ENCODE measurements at places on chromosomes 1 and 21.

GRCh38 chr1:149963358-149963757 is 26.7 kb upstream of the MTMR11 start:
- DNase-seq, result peak; percentile 76

DNA sequence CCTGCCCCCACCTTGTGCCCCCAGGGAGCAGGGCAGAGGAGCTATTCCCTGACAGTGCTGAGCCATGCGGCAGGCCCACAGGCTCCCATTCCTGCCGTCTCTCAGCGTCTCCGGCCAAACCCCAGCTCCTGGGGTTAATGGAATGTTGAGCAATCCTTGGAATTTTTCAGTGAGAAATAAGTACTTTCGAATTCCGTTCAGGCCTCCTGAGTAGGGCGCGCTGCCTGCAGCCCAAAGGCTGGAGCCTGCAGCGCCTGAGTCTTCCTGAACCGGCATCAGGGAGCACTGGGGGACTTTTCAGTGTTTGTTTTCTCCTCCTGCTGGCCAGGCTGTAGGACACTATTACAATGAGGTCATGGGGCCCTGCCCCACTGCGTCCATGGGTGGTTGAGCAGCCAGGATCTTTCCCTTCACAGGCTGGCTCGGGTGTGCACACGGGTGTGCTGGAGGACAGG is 33.3 kb upstream of the CSF1 start:
- DNase-seq, result peak; percentile 90

GRCh38 chr1:226763905-226764264 is 24.8 kb upstream of the ITPKB start:
- DNase-seq, result peak; percentile 89

- peak; percentile 21 for DNase-seq
These were observed at the start of gene GREM2 for GRCh38 chr1:240611619-240612480. TSS of gene GREM2 (minus strand) at chr1:240612155. CDS start at chr1:240493475, 118,680 bp downstream.

GRCh38 chr21:36247316-36248010 is 72.5 kb upstream of the MORC3 start:
- DNase-seq, result no peak

GRCh38 chr1:222996310-222996975 is 146.6 kb downstream of the TLR5 start:
- DNase-seq, result no peak

GRCh38 chr1:171379846-171380245 is 65.9 kb downstream of the FMO4 start:
- no peak for DNase-seq

DNA sequence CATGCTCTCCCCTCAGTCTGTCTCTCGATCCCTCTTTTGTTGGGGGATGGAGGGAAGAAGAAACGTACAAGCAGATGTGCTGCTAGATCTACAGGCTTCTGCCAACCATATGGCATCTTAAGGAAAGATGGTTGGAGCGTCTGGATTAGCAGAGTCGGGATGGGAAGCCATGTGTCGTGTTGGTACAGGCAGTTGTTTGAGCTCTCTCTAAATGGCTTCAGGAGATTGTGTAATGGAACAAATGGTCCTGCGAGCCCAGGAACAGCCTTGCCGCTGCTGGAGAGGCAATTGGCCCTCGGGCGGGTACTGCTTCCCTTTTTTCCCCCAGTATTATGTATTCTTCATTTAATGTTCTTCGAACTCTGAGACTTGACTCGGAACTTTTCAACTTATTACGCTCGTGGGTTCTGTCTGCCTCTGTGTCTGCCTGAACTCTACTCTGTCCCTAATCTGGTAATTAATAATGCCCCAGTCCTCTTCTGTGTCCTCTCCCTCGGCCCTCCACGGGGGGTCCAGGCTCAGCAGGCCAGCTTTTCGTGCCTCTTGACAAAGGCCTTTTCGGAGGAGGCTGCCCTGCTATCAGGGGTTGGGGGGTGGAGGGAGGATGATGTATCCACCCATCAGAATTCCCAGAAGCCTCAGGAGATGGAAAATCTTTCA is 215.3 kb downstream of the SDCCAG8 start:
- DNase-seq, result no peak

GRCh38 chr21:21111309-21111920 is 113.2 kb downstream of the NCAM2 start:
- DNase-seq, result no peak

GRCh38 chr1:183652107-183652506 is 1.0 kb downstream of the APOBEC4 start:
- DNase-seq, result no peak

DNA sequence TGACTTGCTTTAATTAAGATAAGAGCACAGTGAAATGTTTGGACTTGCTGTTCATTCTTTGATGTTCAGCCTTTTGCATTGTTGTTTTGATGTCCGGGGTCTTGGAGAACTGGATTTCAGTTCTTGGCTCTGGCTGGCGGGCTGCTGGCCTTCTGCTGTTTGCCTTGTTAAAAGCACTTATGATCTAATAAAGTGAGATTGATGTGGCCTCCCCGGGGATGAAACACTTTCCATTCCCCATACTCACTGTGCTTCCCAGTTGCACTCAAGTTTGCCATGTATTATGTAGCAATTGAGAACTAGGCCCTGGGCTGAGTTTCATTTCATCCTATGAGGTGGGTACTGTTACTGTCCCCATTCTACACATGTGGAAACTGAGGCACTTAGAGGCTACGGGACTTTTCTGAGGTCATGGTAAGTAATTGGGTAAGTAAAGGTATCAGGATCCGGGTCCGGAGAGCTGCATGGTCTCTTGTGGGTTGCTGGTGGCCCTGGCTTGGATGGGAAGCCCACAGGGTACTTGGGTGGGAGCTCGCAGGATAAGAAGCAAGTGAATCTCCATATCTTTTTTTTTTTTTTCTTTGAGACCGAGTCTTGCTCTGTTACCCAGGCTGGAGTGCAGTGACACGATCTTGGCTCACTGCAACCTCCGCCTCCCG is 127.7 kb upstream of the ZBTB40 start:
- no peak for DNase-seq

GRCh38 chr1:40664791-40665190 is 691 bp downstream of the RIMS3 start:
- DNase-seq, result no peak

- DNase-seq, result no peak
These were observed 187.7 kb downstream of the KAZN start for GRCh38 chr1:14786109-14786675.

DNA sequence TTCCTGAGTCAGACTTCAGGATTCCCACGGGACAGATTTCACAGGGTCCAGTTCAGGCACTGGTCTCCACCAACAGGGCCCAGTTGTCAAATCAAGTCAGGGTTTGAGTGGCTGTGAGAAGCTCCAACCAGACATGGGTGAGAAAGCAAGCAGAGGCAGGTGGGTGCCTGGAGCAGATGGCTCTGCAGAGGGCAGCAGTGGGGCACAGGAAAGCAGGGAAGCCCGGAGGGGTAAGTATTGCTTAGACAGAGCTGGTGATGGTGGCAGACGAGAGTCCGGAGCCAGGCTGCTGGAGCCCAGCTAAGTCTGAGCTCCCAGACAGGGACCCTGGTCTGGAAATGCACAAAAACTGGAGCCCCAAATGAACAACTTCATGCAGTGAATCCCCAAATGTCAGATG is 40.4 kb downstream of the RIMS3 start:
- no peak for DNase-seq

DNA sequence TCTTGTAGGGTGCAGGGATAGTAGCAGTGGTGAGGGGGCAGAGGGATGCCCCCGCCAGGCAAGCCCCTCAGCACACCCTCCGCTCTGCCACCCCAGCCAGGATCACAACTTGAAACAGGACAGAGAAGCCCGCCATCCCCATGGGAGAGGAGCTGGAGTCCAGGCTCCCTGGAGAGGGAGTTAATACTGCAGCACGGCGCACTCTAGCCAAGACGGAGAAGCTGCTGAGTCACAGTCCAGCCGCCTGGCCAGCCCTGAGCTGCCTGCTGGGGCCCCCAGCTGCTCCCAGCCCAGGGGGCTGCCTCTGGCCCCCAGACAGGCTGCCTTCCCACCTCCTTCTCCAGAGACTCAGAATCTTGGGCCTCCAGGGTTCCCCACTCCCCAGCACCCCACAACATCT is 87.2 kb downstream of the SYT2 start:
- DNase-seq, result peak; percentile 14

- no peak for DNase-seq
These were observed 44.8 kb downstream of the CLIC6 start for GRCh38 chr21:34713621-34714020.

DNA sequence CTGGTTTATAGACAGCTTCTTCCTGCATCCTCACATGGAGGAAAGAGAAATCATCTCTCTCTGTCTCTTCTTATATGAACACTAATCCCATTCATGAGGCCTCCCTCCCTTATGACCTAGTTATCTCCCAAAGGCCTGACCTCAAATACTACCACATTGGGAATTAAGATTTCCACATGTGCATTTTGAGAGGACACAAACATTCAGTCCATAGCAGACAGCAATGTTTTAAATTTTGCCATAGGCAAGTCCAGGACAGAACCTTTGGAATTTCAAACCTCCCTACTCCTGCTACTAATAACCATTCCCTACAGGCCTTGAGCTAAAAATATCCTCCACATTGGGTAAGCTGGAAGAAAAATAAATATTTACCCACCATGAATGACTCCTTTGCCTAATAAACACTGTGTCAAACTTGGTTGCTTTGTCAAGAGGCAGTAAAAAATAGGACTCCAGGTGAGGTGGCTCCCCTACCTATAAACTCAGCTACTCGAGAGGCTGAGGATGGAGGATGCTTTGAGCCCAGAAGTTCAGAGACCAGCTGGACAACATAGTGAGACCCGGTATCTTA is 113.7 kb downstream of the ZNF281 start:
- peak; percentile 27 for DNase-seq

GRCh38 chr1:7430691-7431090 is 340.4 kb upstream of the VAMP3 start:
- DNase-seq, result no peak

- DNase-seq, result no peak
These were observed 184.9 kb downstream of the SEC16B start for GRCh38 chr1:177784936-177785335.

GRCh38 chr1:68449901-68450300 is at the start of gene RPE65:
TSS of gene RPE65 (minus strand) at chr1:68449954. CDS start at chr1:68449905, 49 bp downstream.
- no peak for DNase-seq

DNA sequence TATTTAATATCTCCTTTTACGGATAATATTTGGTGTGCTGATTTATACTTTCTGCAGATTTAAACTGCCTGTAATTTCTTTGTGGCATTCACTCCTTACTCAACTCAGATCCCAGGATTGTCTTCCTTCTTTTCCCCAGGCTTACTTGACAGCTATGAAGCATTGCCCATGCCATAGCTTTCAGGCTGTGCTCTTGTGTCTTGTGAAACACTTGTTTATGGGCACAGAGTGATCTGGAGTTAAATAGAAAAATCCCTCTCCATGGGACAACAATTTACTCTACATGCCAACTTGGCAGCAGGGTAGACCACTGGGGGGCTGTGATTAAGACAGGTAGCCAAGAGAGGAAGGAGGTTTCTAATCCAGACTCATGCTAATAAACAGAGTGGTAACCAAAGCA is 57.4 kb downstream of the PPP1R12B start:
- no peak for DNase-seq

DNA sequence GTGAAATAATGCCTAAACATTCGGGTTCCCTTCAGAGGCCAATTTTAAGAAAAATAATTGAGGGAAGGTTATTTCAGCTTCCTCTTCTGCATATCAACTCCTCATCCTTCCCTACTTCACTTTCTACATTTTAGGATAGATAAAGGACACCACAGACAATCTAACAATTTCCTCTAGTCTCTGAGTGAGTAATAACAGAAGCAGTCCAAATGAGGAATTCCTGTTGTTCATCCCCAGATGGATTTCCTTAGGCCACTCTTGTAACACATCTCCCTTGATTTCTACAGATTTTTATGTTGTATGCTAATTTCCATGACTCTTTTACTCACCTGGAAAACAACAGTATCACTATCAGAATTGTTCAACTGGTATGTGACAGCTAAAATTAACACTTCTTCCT is 87.7 kb upstream of the LYPLAL1 start:
- DNase-seq, result no peak

DNA sequence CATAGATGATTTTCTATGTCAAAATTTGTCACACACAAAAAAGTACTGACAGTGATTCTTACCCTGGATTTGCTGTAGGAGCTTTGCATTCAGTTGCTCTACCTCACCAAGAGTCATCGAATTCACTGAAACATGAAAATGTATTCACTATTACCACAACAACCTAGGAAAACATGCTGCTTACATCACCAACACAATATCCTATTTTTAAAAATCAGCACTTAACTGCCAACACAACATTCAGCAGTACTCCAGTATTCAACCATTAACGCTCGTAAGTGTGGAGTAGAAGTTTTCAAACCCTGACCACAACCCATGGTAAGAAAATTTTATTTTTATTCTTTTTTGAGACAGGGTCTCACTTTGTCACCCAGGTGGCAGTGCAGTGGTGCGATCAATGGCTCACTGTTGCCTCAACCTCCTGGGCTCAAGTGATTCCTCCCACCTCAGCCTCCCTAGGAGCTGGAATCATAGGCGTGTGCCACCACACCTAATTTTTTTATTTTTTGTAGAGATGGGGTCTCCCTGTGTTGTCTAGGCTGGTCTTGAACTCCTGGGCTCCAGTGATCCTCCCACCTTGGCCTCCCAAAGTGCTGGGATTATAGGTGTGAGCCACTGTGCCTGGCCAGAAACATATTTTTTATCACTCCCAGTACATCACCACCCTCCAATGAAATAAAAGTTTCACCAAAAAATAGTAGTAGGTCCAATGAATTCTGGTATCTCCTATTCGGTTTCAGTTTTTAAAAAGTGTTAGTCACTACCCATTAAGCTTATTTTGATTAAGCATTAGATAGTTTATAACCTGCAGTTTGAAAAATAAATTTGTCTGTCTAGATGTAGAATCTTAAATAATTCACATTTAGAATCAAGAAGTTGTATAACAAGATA is 23.8 kb downstream of the C21orf91 start:
- DNase-seq, result no peak

DNA sequence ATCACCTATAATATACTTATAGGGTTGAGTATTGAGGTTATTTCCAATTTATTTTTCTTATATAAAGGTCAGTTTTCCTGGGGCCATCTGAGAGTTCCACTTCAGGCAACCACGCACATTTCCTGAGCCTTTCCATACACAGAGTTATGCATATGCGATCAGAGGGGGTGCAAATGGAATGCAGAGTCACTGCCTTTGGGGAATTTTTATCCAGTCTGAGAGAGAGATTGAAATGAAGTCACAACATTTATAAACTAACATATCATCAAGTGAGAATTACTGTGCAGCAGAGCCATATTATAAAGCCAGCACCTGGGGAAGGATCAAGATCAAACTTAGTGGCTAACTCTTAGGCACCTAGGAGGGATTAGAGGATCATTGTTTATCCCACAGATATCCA is 299.9 kb upstream of the PLXNA2 start:
- no peak for DNase-seq

GRCh38 chr1:87980494-87980893 is 651.8 kb downstream of the LMO4 start:
- no peak for DNase-seq

DNA sequence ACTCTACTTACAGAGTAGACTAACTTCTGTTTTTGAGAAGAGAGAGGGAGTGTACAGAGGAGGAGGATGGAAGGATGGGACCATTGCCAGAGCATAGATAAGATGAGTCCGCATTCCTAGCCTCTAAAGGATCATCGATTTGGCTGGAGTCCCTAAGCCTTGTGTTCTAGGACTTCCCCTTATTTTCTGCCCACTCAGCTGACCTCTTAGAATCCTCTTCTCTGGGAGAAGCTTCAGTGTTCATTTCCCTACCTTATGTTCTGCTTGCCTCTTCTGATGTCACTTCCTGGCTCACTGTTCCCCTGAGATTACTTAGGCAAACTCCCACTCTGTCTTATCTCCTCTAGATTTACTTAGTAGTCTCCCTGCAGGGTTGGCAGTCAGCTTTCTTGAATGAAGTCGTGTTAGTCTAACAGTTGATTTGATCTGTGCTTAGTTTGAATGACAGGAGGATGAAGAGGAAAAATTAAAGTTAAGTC is 156.7 kb downstream of the SYT2 start:
- no peak for DNase-seq
